CD4-positive, alpha-beta T cell treated with Interleukin-4 for 1 hour (primary cell): ENCODE measurements at places on chromosomes 13 and 19.

DNA sequence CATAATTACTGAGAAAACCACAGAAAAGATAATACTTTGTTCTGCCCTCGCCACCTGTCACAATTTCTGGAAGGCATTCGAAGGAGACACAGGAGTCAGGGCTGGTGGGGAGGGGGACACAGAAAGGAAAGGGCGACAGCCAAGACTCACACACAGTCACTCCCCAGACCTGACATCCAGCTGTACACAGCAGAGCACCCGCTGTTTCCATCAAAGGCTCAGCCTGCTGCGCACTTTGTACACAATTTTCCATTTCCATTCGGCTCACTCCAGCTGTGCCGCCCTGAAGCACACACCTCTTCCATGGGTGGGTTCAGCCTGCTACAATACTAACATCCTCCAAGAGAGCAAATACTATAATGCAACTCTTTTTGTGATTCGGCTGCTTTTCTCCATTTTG is 38.0 kb downstream of the STK24 start:
- DNase-seq = no peak

- no peak for DNase-seq
Observed at GRCh38 chr19:31174948-31175347, 174.3 kb downstream of the TSHZ3 start.

DNA sequence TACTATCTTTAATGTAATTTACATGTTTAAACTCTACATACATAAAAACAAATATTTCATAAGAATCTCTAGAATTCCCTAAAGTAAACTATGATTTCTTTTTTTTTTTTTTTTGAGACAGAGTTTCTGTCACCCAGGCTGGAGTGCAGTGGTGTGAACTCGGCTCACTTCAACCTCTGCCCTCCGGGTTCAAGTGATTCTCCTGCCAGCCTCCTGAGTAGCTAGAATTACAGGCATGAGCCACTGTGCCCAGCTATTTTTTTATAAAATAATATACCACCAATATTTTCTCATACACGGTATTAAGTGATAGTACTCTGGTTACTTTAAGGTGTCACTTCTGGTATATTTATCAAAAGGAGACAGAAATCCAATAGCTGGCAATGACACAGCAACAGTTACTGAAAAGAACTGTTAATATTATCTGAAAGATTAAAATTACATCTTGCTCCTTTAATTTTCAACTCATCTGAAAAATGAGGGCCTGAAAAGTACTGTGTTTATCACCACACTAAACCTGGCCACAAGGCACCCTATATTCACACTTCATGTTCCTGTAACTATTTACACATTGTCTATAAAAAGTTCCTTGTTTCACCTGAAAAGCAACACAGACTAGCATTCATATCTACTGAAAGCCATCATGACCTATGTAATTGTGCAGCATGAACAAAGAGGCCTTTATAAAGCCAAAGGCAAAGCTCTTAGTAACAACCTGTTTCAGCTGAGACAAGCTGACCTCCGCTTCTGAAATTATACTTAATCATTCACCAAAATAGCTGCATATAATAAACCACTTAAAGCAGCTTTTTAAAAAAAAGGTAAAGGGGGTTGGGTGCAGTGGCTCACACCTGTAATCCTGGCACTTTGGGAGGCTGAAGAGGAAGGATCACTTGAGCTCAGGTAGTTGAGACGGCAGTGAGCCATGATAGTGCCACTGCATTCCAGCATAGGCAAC is 106.1 kb downstream of the SLC25A15 start:
- no peak for DNase-seq

GRCh38 chr19:51803519-51803918 is 8.6 kb downstream of the FPR3 start:
- no peak for DNase-seq

DNA sequence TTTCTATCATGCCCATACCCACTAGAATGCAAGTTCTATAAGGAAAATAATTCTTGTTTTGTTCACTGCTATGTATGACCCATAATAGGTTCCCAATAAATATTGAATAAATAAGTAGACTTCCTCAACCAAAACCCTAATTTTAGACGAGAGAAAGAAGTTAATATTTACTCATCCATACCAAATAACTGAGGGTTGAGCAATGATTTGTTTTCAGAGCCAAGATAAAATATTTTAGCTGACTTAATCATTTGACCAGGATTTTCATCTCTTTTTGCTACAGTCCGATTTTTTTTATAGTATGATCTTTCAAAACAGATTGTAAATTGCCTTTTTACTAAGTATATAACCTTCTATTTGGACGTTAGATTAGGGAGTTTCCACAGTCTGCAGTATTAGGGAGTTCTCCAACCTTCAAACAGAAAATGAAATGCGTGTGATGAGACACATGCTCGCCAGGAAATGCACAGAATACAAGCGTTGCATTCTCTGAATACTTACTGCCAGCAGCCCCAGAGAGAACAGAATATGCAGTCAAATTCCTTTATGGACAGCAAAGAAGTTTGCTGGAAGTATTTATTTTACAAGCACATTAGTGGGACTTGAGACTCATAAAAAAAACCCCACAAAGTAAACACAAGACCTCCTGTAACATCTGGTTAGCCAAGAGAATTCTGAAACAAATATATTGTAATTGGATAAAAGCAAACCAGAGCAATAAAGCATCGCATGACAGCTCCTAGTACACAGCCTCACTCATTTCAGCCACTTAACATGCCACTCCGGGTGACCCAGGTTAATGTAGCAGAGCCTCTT is 230.0 kb downstream of the MYO16 start:
- DNase-seq = no peak

DNA sequence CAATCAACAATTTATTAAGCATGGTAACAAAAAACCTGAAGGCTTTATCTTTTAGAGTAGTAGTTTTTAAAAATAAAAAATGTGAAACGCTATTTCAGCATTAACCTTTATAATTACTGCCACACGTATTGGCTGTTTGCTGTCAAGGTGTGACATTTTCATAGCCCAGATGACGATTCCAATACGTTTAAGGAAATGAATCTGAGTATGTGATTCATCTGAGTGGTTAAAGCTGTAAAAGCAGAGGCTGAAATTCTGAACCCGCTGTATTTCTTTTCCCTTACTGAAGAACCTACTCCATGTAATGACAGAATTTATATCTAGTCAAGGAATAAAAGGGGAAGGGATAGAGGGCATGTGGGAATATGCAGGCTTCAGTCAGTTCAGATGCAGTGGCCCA is 166.0 kb downstream of the LMO7 start:
- no peak for DNase-seq

- DNase-seq = no peak
Observed at GRCh38 chr19:5837761-5838352, 1.6 kb downstream of the FUT6 start.

GRCh38 chr13:52931131-52931530 is 82.7 kb upstream of the PCDH8 start:
- DNase-seq = no peak

DNA sequence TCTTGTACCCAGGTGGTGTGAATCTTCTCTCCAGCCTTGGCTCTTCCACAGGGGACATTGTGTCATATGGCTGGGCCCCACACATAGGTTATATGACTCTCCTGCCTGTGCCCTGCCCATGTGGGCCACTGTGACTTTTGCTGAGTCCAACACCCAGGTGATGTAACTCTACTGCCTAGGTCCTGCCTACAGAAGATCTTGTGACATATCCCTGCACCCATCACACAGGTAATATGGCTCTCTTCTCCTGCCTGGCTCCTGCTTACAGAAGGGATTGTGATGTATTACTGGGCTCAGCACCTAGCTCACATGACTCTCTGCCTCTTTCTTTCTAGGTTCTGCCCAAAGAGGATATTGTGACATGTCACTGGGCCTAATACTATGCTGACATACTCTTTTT is 19.5 kb upstream of the ZNF429 start:
- no peak for DNase-seq

- DNase-seq = peak; percentile 68
Observed at GRCh38 chr13:74135326-74136083, 1.3 kb upstream of the KLF12 start.

- no peak for DNase-seq
Observed at GRCh38 chr19:2555422-2556220, 79.7 kb downstream of the GADD45B start.

DNA sequence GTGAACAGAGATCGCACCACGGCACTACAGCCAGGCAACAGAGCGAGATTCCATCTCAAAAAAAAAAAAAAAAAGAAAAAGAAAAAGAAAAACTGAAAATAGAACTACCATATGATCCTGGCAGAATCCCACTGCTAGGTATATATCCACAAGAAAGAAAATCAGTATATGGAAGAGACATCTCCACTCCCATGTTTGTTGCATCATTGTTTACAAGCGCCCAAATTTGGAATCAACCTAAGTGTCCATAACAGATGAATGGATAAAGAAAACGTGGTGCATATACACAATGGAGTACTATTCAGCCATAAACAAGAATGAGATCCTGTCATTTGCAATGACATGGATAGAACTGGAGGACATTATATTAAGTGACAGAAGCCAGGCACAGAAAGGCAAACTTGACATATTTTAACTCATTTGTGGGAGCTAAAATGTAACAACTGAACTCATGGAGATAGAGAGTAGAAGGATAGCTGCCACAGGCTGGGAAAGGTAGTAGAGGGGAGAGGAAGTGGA is 26.1 kb downstream of the DYRK1B start:
- DNase-seq = no peak

DNA sequence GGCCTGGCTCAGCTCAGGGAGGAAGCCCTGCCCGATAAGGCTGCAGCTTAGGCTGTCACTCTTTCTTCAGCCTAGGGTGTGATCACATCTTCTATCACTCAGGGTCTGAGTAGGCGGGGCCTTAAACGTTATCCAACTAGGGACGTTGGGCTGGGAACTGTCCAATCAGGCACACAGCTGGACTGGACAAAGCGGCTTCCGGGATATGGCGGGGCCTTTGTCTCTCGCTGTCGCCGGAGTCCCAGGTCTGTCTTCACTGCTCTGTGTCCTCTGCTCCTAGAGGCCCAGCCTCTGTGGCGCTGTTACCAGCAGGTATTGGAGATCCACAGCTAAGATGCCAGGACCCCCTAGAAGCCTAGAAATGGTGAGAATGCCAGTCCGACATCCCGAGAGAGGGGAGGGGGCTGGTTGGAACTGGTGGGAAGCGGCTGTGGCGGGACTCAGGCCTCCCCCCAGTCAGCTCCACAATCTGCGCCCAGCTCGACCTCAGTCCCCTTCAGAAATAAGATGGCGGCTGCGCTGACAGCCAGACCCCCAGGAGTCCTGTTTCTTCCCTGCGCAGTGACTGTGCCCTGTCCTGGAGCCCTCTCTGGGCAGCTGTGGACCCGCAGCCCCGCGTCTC is at the start of gene ZNF254:
Gene ZNF254, plus strand, starts transcription at position 214 of the 622 bp plus-strand sequence. Its CDS starts 121 bp downstream, at position 335.
- DNase-seq = peak; percentile 91

- no peak for DNase-seq
Observed at GRCh38 chr13:93268327-93269028, 41.9 kb downstream of the GPC6 start.

DNA sequence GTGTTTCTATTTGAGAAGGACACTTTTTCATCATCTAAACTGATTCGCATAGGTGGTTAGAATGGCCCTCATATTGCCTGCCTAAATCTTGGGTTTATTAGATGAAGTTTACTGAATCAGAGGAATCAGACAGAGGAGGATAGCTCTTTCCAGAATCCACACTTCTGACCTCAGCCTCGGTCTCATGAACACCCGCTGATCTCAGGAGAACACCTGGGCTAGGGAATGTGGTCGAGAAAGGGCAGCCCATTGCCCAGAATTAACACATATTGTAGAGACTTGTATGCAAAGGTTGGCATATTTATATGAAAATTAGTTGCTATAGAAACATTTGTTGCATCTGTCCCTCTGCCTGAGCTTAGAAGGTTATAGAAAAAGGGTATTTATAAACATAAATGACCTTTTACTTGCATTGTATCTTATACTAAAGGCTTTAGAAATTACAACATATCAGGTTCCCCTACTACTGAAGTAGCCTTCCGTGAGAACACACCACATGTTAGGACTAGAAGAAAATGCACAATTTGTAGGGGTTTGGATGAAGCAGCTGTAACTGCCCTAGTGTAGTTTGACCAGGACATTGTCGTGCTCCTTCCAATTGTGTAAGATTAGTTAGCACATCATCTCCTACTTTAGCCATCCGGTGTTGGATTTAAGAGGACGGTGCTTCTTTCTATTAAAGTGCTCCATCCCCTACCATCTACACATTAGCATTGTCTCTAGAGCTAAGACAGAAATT is 103.8 kb downstream of the TNFRSF19 start:
- DNase-seq = no peak

GRCh38 chr19:4594201-4594600 is 34.7 kb upstream of the SEMA6B start:
- no peak for DNase-seq

DNA sequence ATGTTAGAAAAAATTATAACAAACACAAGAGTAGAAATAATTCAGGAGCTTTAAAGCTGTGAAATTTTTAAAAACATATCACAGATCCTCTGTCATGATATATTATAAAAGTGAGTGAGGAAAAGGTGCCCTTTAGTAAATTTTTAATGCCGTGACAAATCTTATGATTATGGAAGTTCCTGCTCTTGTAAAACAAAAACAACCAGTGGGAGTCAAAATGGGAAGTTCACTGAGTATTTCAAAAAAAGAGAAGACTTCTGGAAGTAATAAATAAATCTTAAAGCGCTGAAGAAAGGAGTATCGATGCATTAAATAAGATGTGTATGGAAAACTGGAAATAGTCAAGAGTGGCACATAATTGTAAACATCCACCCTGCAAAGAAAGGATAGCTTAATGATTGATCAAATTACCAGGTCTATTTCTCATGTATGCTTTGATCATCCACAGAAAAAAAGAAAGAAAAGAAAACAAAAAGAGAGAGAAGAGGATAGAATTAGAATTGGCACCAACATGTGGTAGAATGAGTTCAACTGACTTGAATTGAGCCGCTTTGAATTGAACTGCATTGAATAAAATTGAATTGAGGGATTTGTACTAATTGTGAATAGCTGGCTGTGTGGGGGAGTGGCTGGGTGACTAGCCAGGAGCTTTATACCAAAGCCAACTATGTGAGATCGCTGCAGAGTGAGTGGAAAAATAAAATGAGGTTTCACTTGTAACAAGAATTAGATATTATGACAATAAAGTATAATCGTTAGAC is 647.6 kb upstream of the SPRY2 start:
- DNase-seq = no peak

DNA sequence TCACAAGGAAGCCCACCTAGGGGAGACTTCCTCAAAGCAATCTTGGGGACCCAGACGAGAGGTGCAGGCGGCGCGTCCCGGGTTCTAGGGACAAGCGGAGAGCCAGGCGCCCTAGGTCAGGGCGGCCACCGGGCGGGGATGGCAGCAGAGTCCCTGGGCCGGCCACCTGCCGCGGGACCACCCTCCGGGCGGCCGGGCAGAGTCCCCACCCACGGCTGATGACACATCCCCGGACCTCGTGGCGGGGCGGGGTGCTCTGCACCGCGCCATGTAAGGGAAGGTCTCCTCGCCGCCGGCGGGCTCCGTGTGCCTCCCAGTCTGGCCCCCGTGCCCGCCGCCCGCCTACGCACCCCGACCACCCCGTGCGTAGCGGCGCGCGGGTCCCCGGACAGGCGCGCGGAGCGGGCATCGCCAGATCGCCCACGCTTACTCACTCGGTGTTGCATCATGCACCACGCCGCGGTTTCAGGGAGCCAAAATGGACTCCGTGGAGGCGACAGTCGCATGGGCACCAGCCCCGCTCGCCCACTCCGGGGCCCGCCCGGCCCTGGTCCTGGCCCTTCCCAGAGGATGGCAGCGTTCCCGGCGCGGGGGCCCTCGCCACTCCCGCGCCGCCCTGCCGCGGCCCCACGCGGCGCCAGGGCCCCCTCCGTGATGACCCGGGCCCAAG is 643 bp downstream of the SLC7A1 start:
- peak; percentile 56 for DNase-seq
